ENCODE measurements at places on chromosomes 4 and X. TPM values are rescaled to one million over a fixed set of nuclear protein-coding genes. Genes with fewer than 3 reads are reported as not detected.

Gene CSAG3
- not detected for total RNA-seq

Gene TASL
- 1.7 TPM for total RNA-seq

Gene UGT2B17
- not detected for total RNA-seq

Gene FHDC1
- total RNA-seq: 0.05 TPM

Gene MGAT4D
- total RNA-seq: not detected

Gene AFM
- not detected for total RNA-seq

Gene OFD1
- 32.4 TPM for total RNA-seq

Gene MAD2L1
- total RNA-seq: 99.6 TPM

Measured in activated CD8-positive, alpha-beta T cell treated with anti-CD3 and anti-CD28 coated beads for 36 hours (primary cell).